ENCODE measurements at places on chromosomes 1 and 21.
A peak's percentile ranks its signal among the peaks of the same experiment; 100 is the strongest.

DNA sequence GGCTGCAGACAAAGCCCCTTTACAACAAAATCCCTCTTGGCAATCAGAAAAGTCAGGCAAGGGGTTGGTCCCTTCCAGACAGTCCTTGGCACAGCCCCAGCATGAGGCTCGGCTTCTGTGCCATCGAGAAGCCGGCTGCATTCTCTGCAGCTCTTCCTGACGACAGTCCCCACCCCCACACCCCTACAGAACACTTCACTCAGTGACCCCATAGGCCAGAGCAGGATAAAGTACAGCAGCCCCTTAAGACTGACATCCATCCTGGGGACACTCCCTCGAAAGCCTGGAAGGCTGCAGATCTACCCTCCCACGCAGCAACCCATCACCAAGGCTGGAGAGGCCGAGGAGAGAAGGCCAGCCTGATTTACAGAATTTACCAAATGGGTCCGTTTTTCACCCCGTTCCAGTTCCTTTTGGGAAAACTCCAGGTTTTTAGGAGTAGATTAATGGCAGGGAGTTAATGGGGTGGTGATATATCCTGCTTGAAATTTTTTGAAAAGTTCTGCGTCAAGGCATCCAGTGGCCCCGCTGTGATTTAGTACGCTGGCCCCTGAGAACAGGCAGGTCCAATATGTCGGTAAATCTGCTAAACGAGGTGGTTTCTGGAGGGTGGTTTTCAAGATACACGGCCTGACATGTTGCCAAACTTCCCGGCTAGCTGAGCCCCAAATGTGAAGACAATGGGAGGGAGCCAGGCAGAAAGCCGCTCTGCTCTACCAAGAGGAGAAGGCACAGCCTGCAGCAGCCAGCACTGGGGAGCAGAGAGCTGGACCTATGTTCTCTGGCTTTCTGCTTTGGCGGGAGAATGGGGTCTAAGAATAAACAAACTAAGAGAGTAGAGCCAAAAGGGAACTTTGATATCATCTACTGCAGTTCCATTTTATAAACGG lies 81.7 kb downstream of the SSBP3 start:
- no peak for DNase-seq

DNA sequence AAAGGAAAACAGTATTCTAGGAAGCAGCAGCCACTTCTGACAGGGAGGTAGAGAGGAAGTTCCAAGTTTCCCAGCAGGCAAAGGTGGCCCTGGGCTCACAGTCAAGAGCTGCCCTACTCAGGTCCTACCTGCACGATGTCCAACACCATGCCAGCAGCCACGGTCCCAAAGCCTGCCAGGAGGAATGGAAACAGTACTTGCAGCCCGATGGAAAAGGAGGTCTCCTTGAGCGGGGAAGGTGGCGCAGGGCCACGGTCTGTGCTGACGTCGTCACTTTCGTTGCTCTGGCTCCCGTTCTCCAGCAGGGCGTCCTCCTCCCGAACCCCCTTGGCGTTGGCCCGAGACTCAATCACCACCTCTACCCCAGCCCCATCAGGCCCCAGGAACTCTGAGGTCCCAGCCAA lies 3.1 kb downstream of the SLC41A1 start:
- no peak for DNase-seq

DNA sequence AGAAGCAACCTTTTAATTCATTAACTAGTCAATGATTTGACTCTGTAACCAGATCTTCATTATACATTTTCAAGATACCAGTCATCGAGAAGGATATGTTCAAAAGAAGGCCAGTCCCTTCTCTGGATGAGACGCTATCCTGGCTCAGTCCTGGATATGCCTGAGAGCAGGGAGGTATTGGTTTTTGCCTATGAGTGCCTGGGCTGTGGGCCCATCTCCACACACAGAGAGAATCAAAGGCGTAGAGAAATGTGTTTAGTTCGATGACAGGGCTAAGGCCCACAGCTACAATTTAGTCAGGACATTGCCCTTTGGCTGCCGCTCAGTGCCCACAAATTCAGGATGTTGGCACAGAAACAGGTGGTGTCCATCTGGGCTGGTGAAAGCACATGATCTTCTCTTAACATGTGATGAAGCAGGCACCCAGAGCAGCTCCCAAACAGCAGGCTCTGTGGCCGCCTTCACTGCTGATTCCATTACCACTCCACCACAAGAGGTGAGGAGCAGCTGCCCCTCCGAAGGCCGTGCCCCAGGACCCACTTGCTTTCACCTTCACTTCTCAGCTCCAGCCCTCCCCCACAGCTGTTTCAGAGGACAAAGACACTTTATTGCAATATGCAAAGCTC lies 24.7 kb downstream of the ACKR1 start:
- no peak for DNase-seq

- peak; percentile 4 for DNase-seq
Measured at GRCh38 chr1:198880818-198881597, 242.2 kb downstream of the PTPRC start.

- no peak for DNase-seq
Measured at GRCh38 chr1:222157612-222158011, 390.3 kb downstream of the HHIPL2 start.

DNA sequence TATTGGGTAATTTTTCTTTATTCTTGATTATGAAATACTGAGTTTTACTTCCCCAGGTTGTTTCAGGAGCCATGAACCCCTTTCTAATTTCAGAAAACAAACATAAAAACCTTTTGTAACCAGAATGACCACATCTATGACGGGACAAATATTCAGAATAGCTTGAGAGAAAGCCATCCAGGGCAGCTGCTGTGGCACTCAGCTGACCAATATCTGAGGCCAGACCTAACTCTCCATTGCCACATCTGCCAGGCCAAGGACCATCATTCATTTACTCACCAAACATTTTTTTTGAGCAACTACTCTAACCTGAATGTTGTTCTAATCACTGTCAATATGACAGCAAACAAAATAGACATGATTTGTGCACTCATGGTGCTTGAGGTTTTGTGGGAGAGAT lies 608.3 kb upstream of the PKN2 start:
- no peak for DNase-seq

- no peak for DNase-seq
Measured at GRCh38 chr1:175090780-175091179, 23.1 kb downstream of the TNN start.

- no peak for DNase-seq
Measured at GRCh38 chr21:14116080-14116481, 94.7 kb downstream of the LIPI start.

DNA sequence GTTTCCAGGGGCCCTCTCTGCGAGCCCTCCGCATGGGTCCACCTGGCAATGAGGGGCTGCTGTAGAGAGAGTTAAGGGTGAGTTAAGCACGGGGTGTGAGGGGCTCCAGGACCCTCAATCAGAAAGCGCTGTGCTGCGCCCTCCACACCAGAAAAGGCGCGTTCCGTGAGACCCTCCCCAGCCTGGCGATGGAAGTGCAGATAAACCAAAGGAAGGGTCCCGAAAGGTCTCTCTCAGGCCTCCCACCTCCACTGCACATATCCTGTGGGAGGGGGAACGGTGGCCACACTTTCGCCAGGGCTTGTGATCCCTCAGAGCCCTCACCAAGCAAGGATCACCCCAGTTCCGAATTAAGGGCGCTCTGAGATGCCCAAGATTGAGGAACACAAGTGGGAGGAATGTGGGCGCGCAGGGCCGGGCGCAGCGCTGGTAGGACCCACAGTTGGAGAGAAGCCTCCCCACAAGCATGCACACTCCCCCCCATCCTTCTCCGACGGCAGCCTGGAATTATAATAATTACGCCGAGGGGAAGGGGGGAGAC lies 1.1 kb downstream of the WNT3A start:
- DNase-seq, result no peak

- DNase-seq, result no peak
Measured at GRCh38 chr1:23796466-23797271, 3.9 kb downstream of the GALE start.

GRCh38 chr1:43197343-43198127 lies 25.4 kb downstream of the CFAP57 start:
- DNase-seq, result no peak

- DNase-seq, result no peak
Measured at GRCh38 chr1:2320006-2320405, 71.3 kb downstream of the MORN1 start.

DNA sequence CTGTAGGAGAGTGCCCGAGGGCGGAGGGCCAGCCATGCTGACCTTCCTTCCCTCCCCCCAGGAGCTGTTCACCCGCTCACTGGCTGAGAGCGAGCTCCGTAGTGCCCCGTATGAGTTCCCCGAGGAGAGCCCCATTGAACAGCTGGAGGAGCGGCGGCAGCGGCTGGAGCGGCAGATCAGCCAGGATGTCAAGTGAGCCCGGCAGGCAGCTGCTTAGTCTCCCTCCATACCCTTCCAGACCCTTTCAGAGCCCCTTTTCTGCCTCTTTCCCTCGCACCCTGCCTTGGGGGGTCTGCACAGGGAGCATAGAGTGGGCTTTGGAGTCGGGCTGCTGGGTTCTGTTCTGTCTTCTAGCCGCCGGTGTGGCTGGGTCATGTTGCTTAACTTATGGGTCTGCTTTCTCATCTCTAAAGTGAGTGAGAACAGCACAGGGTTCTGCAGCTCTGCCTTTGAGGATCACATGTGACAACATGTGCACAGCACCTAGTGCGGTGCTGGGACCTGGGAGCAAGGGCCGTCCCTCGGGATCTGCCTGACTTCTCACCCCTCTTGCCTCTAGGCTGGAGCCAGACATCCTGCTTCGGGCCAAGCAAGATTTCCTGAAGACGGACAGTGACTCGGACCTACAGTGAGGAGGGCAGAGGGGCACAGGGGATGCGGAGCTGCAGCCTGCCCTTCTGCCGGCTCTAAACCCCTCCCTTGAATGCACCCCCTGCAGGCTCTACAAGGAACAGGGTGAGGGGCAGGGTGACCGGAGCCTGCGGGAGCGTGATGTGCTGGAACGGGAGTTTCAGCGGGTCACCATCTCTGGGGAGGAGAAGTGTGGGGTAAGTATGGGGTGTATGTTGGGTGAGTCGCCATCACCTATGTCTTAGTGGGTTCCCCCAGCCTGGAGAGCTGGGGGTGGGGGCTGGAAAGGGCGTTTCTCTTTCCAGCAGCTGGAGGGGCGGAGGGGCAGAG lies 6.2 kb downstream of the AMPD2 start:
- DNase-seq, result no peak

DNA sequence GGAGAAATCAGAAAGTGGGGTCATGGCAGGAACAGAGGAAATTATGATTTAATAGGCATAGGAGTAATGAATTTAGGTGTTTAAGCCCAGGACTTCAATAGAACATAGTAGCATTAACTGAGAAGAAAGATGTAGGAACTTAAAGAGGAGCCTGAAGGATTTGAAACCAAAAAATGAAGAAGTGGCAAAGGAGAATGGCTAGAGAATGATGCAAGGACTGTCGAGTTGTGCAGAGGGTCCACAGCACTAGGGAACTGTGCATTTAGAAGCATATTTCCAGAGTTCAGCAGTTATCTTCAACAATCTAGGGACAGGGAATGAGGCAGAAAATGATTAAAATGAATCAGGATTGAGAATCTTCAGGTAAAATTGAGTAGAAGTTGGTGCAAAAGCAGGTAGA lies 328.1 kb upstream of the LYPLAL1 start:
- DNase-seq, result no peak

DNA sequence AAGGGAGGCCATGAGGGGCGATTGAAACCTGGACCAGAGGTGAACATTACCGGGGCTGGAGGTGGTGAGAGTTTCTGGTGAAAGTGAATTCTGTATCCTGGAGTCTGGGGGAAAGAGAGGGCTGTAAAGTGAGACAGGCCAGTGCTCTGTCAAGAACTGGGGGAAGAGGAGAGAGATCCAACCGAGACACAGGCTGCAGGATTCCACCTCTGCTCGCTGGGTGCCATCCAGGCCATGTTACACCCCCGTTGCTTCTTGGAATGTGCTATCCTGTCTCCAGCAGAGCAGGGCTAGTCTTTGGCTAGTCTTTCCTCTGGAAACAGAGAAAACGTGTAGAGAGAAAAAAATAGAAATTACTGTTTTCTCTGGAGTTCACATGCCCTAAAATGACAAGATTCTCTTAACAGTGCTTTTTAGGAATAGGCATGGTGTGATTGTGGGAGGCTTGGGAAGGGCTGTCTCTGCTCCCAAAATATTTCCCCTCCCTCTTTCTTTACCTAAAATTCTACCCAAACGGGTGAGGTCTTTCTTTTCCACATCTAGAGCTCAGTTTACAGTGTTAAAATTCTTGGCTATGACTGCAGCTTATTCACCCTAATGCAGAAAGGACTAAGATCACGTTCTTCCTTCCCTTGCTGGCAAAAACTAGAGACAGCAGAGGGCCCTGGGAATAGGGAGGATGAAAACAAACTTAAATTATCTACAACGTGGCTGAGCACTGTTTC lies 16.5 kb upstream of the OVAAL start:
- DNase-seq, result no peak

DNA sequence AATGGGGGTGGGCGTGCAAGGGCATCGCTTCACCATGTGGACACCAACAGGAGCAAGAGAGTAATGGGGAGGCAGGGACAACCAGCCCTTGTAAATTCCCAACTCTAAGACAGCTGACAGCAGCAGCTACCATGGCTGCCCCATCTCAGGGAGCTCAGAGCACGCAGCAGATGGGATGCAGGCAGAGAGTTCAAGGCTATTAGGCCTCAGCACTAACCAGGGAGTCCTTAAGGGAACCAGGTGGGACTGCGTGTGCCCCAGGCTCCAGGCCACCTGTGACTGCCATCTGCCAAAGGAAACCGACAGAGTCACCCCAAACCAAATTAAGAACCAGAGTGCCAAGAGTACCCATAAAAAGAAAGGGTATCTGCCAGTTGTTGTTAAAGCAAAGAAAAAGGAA lies 33.7 kb upstream of the PRDM2 start:
- DNase-seq, result no peak

- no peak for DNase-seq
Measured at GRCh38 chr1:167434306-167434705, 84.0 kb downstream of the CD247 start.

- DNase-seq, result no peak
Measured at GRCh38 chr1:14780271-14780670, 181.8 kb downstream of the KAZN start.

DNA sequence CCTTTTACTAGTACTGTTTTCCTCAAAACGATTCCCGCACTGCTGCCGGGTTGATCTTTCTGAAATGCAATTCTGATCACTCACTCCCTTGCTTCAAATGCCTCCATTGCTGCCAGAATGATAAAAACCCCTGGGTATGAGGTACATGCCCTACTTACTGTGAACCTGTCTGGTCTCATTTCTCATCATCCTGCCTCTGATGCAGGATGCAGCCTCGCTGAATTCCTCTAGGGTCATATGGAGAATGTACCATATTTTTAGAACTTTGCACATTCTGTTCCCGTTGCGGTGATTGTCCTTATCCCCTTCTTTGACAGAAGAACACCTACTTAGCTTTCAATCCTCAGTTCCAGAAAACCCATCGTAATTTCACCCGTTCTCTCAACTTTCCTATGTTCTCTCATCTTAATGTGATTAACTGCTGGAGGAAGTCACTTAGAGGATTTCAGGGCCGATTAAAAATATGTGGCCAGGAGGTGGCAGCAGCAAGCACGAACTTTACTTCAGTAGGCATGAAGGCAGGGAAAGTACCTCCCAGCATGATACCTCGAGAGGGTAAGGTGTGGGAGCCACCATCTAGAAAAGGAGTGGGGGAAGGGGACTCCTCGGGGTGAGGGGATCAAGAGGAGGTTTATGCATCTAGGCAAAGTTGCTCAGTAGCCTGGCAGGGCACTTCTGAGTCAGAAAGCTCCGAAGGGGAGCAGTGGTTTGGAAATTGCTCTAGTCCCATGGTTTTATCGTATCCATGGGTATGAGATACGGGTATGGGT lies 361.5 kb upstream of the ZP4 start:
- DNase-seq, result peak; percentile 13
